ENCODE measurements at places on chromosomes 7 and 10.

GRCh38 chr10:58253184-58253583, 14.5 kb downstream of the IPMK start:
- H3K4me1 ChIP-seq: peaks cover 2% of the 10 kb centered on the region
- DNase-seq: no peak
- H3K27me3 ChIP-seq: no peaks in the 10 kb centered on the region

- no peak for DNase-seq
- peaks cover 10% of the 10 kb centered on the region for H3K36me3 ChIP-seq
- H3K4me3 ChIP-seq: peak overlapping the region; percentile 92
- H3K4me1 ChIP-seq: peaks cover 24% of the 10 kb centered on the region
- peaks cover 17% of the 10 kb centered on the region for H3K27me3 ChIP-seq
These were observed 1.3 kb downstream of the UBN2 start for GRCh38 chr7:139232377-139232717.

DNA sequence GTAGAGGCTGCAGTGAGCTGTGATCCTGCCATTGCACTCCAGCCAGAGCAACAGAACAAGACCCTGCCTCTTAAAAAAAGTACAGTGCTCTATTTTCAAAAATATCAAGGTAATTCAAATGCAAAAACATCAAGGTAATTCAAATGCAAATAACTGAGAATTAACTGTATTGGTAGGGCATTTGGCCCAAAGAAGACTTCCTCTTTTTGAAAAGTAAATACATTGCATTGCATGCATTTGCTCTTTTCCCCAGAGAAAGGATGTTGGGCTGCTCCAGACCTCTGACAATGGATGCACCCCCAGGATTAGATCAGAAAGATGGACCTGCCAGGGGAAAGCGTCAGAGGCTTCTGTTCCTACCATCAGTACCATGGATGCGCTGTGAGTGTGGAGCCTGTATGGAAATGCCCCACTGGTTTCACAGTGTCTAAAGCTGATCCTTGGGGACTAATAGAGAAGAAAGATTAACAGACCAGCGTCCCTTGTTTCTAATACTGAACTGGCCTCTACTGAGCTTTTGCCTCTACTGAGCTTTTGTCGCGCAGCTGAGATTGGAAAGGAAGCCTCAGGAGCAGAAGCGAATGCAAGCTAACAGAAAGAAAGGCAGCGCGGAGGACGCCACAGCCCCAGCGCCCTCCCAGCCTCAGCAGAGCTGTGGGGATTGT, 93.5 kb upstream of the LYZL2 start:
- no peaks in the 10 kb centered on the region for H3K36me3 ChIP-seq
- no peak overlapping the region for H3K4me3 ChIP-seq
- no peaks in the 10 kb centered on the region for H3K27me3 ChIP-seq
- H3K27ac ChIP-seq: no peak overlapping the region
- DNase-seq: no peak

DNA sequence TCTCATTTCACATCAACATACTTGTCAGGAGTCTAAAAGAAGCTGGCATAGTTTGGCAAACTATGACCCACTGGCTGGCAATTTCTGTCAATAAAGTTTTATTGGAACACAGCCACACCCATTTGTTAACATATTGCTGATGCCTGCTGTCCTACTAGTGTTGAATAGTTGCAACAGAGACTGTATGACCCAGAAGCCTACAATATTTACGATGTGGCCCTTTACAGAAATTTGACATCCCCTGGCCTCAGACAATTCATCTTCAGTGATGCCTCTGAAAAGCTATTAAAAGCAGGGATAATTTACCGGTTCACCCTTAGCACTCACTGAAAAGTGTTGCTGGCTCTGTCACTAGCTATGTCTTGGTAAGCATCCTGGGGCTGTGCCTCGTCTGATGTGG, 155.2 kb downstream of the ARID5B start:
- DNase-seq: no peak
- H3K36me3 ChIP-seq: peaks cover 100% of the 10 kb centered on the region

GRCh38 chr10:88979153-88979562, 11.4 kb upstream of the FAS start:
- H3K4me1 ChIP-seq: peaks cover 30% of the 10 kb centered on the region
- H3K27ac ChIP-seq: peak overlapping the region; percentile 19
- H3K4me3 ChIP-seq: no peak overlapping the region
- H3K36me3 ChIP-seq: peaks cover 3% of the 10 kb centered on the region

- H3K27me3 ChIP-seq: peaks cover 8% of the 10 kb centered on the region
- H3K27ac ChIP-seq: no peak overlapping the region
- no peak overlapping the region for H3K4me3 ChIP-seq
- H3K36me3 ChIP-seq: no peaks in the 10 kb centered on the region
- no peaks in the 10 kb centered on the region for H3K4me1 ChIP-seq
These were observed 453.4 kb upstream of the NFE2L3 start for GRCh38 chr7:25698451-25699113.

DNA sequence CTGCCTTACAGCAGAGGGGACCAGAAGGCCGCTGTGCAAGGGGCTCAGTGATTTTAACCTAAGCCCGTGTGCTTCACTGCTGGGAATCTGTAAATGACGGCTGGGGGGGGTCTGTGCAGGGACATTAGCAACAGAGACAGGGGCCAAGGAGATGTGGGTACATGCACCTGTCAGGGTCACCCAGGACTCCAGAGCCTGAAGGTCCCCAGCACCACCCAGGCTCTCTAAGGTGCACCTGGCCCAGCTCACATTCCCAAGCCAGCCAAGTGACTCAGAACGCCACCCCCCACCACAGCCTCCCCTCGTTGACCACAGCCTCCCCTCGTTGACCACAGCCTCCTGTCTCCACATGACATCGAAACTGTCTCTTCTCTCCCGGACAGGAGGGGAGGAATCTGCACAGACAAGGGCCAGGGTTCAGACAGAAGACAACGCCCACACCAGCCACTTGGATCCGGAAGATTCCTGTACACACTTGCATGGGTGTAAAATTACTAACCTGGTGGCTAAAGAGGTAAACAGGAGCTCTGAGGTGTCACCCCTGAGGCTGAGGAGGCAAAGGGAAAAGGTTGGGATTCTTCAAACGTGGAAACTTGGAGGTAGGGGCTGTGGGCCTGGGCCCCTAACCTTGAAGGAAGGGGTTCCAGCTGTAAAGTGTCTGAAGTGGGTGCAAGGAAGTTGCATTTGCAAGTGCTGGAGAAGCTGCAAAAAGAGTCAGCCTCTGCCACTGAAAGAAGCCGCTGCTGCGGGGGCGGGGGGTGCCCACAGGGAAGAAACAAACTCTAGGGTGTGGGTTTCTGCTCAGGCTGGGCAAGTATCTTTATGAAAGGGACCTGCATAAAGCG, 27.0 kb downstream of the CALML3 start:
- H3K4me1 ChIP-seq: peaks cover 30% of the 10 kb centered on the region
- peak overlapping the region; percentile 58 for H3K27ac ChIP-seq
- no peaks in the 10 kb centered on the region for H3K36me3 ChIP-seq
- H3K27me3 ChIP-seq: peaks cover 3% of the 10 kb centered on the region
- DNase-seq: peak; percentile 23

- H3K36me3 ChIP-seq: no peaks in the 10 kb centered on the region
- DNase-seq: no peak
- no peak overlapping the region for H3K27ac ChIP-seq
- peaks cover 9% of the 10 kb centered on the region for H3K27me3 ChIP-seq
- no peak overlapping the region for H3K4me3 ChIP-seq
These were observed 51.2 kb upstream of the STK17A start for GRCh38 chr7:43531700-43532099.

DNA sequence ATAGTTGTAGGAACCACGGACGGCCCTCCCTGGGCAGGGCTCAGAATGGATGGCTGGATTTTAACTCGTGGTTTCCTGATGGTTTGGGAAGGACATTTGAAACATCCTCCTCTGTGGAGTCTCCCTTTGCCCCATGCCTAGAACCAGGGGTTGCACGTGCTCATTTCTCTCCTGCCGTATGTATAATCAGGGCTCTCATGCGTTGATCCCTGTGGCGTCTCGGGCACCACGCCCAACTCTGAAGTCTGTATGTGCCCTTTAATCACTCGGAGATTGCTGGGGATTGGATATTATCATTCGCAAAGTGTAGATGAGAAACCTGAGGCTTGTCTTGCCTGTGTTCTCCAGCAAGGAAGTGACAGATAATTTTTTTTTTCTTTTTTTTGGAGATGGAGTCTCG, 257.1 kb downstream of the CAMK1D start:
- H3K27me3 ChIP-seq: no peaks in the 10 kb centered on the region
- H3K4me3 ChIP-seq: peak overlapping the region; percentile 72
- peak overlapping the region; percentile 97 for H3K27ac ChIP-seq
- DNase-seq: no peak

GRCh38 chr7:50085344-50085743, 7.7 kb downstream of the ZPBP start:
- no peak overlapping the region for H3K27ac ChIP-seq
- no peak overlapping the region for H3K4me3 ChIP-seq
- DNase-seq: no peak
- peaks cover 57% of the 10 kb centered on the region for H3K27me3 ChIP-seq
- H3K4me1 ChIP-seq: no peaks in the 10 kb centered on the region

DNA sequence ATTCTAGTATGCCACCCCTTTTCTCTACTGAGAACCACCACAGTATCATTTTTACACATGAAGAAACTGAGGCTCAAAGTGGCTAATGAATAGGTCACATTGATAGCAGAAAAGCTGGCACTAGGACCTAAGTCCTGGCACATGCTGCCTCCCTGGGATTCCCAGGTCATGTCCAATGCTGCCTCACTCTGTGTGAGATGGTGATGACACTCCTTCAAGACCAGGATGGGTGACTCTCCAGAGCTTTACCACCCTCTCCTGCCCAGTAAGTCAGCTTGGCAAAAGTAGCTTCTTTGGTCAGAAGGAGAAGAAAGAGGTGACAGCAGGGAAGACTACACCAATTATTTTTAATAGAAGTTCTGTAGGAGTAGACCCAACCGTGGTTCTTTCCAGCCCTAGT, 13.3 kb upstream of the AKR1B10 start:
- peaks cover 8% of the 10 kb centered on the region for H3K27me3 ChIP-seq
- no peak for DNase-seq
- H3K4me3 ChIP-seq: no peak overlapping the region
- no peak overlapping the region for H3K27ac ChIP-seq
- H3K36me3 ChIP-seq: no peaks in the 10 kb centered on the region

DNA sequence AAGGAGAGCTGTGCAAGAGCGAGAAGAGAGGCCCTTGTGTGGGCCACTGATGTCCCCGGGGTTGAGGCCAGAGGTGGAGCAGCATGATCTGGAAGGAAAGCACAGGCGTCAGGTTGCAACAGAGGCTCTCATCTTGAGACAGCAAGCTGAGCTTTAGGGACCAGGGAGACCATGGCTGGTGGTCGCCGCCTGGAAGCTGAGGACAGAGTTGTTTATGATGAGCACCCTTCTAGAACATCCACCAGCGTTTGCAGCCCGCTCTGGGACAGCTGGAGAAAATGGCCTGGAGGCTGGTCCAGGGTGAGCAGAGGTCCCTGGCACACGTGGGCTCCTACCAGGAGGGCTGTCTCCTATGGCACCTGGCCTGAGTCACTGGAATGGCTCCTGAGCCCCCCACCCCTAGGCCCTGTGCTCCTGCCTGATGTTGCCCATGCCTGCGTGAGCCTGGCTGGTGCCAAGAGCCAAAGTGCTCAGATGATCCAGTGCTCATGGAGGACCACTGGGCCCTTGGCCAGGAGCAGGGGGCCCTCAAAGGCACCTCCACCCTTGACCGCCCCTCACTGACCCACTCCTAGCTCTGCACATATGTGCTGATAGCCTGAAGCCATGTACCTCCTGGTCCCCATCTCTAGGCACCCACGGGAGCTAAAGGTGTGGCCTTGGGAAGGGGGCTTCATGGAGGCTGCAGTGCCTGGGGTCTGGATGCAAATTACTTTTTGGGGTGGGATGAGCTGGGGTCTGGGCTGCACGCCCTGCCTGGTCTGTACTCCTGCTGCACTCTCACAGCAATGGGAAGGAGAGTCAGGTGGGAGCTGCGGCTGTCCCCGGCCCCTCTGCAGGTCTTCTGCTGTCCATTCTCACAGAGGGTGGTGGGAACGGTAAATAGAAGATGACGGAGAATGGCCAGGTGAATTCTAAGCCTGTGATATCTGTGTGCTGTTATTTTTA, 40.1 kb upstream of the RET start:
- no peaks in the 10 kb centered on the region for H3K36me3 ChIP-seq
- DNase-seq: peak; percentile 4
- no peak overlapping the region for H3K27ac ChIP-seq
- H3K4me3 ChIP-seq: no peak overlapping the region
- H3K4me1 ChIP-seq: no peaks in the 10 kb centered on the region
- no peaks in the 10 kb centered on the region for H3K27me3 ChIP-seq

DNA sequence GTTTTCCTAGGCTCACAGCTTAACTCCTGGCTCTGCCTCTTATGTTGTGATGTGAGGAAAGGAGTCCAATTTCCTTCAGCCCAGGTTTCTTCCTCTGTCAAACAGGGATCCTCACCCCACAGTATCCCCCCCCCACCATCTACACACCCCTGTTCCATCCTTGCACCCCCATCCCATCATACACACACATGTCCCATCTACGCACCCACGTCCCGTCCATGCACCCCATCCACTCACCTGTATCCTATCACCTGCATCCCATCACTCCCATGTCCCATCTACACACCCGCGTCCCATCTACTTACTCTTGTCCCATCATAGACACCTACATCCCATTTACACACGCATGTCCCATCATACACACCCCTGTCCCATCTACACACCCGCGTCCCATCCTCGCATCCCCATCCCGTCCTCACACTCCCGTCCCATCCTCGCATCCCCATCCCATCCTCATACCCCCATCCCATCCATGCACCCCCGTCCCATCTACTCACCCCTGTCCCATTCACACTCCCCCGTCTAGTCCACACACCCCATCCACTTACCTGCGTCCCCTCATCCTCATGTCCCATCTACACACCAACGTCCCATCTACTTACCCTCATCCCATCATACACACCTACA, 117.3 kb downstream of the TRRAP start:
- DNase-seq: no peak
- no peak overlapping the region for H3K27ac ChIP-seq
- H3K27me3 ChIP-seq: no peaks in the 10 kb centered on the region
- peaks cover 6% of the 10 kb centered on the region for H3K4me1 ChIP-seq
- no peak overlapping the region for H3K4me3 ChIP-seq

DNA sequence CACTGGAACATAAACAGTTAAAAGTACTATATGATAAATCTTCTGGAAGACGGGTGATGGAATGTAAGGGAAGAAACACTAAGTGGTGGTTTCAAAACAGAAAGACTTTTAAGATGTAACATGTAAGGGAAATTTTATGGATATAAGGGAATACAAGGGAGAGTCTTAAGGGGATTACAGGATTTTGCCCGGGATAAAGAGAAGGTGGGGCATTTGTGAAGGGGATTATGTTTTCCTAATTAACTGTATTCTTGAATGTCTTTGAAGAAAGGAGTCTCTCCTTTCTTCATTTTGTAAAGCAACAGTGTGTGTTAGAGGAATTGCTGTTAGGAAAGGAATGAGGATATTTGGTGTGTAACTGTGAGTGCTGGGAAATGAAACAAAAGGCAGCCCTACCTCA, 745.2 kb downstream of the AUTS2 start:
- no peak overlapping the region for H3K4me3 ChIP-seq
- no peaks in the 10 kb centered on the region for H3K27me3 ChIP-seq
- H3K4me1 ChIP-seq: peaks cover 8% of the 10 kb centered on the region
- no peak overlapping the region for H3K27ac ChIP-seq
- no peak for DNase-seq

GRCh38 chr7:92783260-92784201, 52.8 kb downstream of the CDK6 start:
- H3K27me3 ChIP-seq: no peaks in the 10 kb centered on the region
- H3K4me1 ChIP-seq: peaks cover 58% of the 10 kb centered on the region
- peak overlapping the region; percentile 39 for H3K27ac ChIP-seq
- peaks cover 62% of the 10 kb centered on the region for H3K36me3 ChIP-seq

GRCh38 chr10:106185951-106186350, 978.6 kb downstream of the SORCS1 start:
- no peaks in the 10 kb centered on the region for H3K36me3 ChIP-seq
- no peak overlapping the region for H3K4me3 ChIP-seq
- H3K4me1 ChIP-seq: no peaks in the 10 kb centered on the region
- no peak for DNase-seq
- H3K27me3 ChIP-seq: no peaks in the 10 kb centered on the region
